Stimulated activated CD4-positive, alpha-beta T cell treated with anti-CD3 and anti-CD28 coated beads, TNF-alpha, amount 100 ng/mL, for 48 hours (primary cell): ENCODE measurements at places on chromosomes 5 and 9.

GRCh38 chr5:101929628-101930027, 366.5 kb downstream of the SLCO4C1 start:
- DNase-seq = no peak

GRCh38 chr9:108225149-108225800, 630.5 kb downstream of the ACTL7B start:
- DNase-seq = no peak

DNA sequence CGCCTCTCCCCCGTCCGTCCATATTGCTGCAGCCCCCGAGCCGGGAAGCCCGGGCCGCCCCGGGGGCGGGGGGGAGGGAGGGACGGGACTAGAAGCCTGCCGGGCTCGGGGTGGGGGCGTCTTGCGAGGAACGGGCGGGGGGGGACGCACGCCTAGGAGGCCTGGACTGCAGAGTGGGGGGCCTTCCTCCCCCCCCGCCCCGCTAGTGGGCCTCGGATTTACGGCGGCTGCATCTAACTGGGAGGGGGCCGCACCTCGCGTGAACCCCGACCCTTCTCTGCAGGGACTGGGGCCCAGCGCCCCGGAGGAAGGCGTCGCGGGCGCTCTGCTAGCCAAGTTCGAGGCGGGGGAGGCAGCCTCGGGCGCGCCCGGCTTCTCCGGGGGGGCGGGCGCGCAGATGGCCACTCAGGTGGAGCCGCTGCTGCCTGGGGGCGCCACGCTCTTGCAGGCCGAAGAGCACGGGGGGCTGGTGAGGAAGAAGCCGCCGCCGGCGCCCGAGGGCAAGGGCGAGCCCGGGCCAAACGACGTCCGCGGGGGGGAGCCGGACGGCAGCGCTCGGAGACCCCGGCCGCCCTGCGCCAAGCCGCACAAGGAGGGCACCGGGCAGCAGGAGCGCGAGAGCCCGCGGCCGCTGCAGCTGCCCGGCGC, at the start of gene LARP1:
Gene LARP1, plus strand, starts transcription at position 17 of the 648 bp plus-strand sequence. Its CDS starts 381 bp downstream, at position 398.
- no peak for DNase-seq

DNA sequence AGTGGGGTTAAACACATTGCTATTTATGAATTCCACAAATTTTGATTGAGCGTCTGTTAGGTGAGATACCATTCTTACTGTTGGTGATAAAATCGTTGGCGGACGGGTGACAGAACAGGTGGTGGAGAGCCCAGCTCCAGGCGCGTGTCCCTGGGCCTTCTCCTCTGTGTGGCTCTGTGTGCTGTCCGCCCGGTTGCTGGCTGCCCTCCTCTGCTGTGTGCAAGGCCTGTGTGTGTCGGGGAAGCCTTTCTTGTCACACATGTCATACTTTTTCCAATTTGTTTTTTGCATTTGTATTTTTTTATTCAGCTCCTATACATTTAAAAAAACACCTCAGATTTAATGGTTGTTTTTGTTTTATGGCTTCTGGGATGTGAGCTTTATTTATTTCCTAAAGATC, 33.9 kb downstream of the TENT4A start:
- DNase-seq = no peak

GRCh38 chr9:119310741-119311140, 58.5 kb downstream of the BRINP1 start:
- DNase-seq = no peak

DNA sequence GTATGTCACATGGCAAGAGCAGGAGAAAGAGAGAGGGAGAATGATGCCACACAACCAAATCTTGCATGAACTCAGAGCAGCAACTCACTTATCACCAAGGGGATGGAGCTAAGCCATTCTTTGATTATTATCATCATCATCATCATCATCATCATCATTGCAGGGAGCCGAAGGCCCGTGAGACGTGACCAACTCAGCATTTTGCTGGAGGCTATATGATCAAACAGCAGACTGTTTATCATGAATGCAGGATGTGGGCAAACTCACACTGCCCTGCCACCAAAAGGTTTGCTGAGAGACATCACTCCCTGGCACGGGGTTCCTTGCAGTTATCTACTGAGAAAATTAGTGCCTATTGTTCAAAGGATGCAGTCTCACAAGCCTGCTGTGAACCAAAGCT, 8.6 kb upstream of the ZNF169 start:
- DNase-seq = no peak

- DNase-seq = no peak
Measured at GRCh38 chr5:57887851-57888621, 405.4 kb upstream of the ACTBL2 start.

GRCh38 chr5:172886476-172886875, 52.4 kb downstream of the ERGIC1 start:
- DNase-seq = no peak

DNA sequence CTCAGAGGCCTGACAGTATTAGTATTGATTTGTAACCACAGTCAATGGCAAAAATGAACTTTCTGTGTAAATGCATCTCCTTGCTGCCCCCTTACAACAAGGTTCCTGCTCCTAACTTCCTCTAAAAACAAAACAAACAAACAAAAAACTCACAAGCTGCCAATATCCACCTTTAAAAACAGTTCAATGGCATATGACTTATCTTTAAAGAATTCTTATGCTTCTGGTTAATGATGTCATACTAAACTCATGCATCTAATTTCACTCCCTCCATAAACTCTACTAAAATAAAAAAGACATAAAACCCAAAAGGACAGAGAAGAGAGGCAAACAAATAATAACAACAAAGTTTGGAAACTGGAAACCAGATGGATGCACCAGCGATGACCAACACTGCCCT, 9.0 kb upstream of the OR1N1 start:
- DNase-seq = no peak

DNA sequence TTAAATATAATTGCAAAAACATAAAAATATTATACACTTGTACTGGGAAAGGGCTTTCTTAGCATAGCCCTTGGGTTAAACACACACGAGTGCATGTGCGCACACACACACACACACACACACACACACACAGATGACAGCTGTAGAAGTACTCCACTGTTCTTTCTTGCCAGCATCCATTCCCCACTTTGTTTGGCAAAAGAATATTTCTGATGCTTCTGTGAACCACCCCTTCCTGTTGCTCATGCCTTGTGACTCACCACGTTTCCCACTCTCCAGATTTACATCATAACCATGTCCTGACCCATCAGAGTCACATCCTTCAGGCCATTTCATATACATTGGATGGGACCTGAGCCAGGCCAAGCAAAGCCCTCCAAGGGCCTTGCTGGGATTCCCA, 280.1 kb downstream of the DNAH5 start:
- no peak for DNase-seq
